Activated CD4-positive, alpha-beta T cell treated with anti-CD3 and anti-CD28 coated beads for 36 hours (primary cell): ENCODE measurements at places on chromosomes 5 and 9. TPM values are rescaled to one million over a fixed set of nuclear protein-coding genes. Genes with fewer than 3 reads are reported as not detected.

DNA sequence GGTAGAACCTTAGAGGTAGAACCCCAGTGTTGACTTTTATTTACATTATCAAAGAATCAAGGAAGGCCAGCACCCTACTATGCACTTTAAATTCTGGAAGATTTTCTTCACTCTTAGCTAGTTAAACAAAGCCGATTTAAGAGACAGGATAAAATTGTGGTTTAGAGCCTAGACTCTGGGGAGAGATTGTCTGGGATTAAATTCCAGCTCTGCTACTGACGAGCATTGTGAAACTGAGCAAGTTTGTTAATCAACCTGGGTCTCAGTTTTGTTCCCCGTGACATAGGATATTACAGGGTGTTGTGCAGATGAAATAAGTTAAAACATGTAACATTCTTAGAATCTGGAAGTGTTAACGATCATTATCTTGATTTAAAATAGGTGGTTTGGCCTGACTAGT is 83.5 kb downstream of the FEM1C start:
- peaks cover 24% of the 10 kb centered on the region for H3K27me3 ChIP-seq
- DNase-seq, result no peak
- H3K4me1 ChIP-seq, result no peaks in the 10 kb centered on the region
- H3K36me3 ChIP-seq, result no peaks in the 10 kb centered on the region
- no peak overlapping the region for H3K4me3 ChIP-seq

CCDC192 gene
- total RNA-seq, result not detected

DNA sequence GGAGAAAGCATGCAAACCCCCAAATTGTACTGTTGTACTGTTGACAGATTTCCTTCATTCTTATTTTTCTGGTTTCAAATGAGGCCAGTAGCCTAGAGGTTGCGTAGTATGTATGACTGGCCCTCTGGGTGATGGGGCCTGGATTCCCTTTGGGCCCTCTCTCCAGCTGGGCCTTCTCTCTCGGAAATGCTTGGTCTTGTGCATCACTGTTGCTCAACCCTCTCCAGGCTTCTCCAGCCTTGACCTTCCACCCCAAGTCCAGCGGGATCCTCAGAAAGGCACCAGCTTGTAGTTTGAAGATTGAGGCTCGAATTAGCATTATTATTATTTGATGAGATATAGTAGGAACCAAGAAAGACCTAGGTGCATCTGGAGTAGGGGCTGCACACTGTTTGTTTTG is 87.0 kb downstream of the ANGPTL2 start:
- H3K27me3 ChIP-seq, result no peaks in the 10 kb centered on the region
- no peak overlapping the region for H3K27ac ChIP-seq
- no peak for DNase-seq
- no peaks in the 10 kb centered on the region for H3K36me3 ChIP-seq
- H3K4me1 ChIP-seq, result no peaks in the 10 kb centered on the region

DNA sequence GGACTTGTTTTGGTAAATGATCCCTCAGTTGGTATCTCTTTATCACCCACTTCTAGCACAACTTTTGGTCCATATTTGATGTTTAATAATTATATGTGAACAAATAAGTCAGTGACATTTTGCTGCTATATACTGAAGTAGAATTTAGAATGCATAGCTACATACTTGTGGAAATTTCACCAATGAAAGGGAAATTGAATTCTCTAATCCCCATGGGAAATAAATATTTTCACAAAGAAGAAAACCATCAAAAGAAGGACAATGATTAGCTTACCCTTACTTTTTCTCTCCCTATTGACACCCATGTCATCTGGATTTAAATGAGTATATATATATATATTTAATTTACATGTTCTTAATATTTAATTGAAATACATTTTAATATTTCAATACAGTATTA is 94.3 kb upstream of the DAB2 start:
- no peak overlapping the region for H3K4me3 ChIP-seq
- peaks cover 10% of the 10 kb centered on the region for H3K27me3 ChIP-seq
- no peaks in the 10 kb centered on the region for H3K4me1 ChIP-seq

- peaks cover 44% of the 10 kb centered on the region for H3K27me3 ChIP-seq
- H3K4me1 ChIP-seq, result no peaks in the 10 kb centered on the region
- peak; percentile 42 for DNase-seq
- H3K4me3 ChIP-seq, result no peak overlapping the region
- H3K27ac ChIP-seq, result no peak overlapping the region
These were observed 91.5 kb upstream of the NFIL3 start for GRCh38 chr9:91515074-91515687.

GRCh38 chr9:3415906-3416305 is 109.9 kb downstream of the RFX3 start:
- DNase-seq, result no peak
- H3K27ac ChIP-seq, result no peak overlapping the region
- peaks cover 6% of the 10 kb centered on the region for H3K36me3 ChIP-seq

ESM1 gene
- total RNA-seq, result not detected

DNA sequence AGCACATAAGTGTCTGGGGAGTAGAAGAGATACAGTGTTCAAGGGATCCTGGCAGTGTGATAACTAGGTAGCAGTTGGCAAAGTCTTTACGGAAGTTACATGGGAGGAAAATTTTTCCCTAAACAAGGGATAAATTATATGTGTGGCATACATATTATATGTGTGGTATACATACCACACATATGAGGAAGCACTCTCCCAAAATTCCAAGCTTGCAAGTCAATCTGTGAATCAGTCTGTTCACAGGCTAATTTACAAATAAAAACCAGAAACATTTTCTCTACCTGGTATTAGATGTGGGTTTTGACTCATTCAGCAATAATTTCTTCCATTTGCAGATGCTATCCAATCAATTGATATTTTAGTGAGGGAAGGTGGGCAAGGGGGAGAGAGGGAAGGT is 110.0 kb downstream of the ISOC1 start:
- no peaks in the 10 kb centered on the region for H3K27me3 ChIP-seq
- peaks cover 3% of the 10 kb centered on the region for H3K36me3 ChIP-seq
- DNase-seq, result no peak
- H3K27ac ChIP-seq, result no peak overlapping the region
- no peaks in the 10 kb centered on the region for H3K4me1 ChIP-seq

- peaks cover 3% of the 10 kb centered on the region for H3K4me1 ChIP-seq
- no peak overlapping the region for H3K4me3 ChIP-seq
- H3K36me3 ChIP-seq, result no peaks in the 10 kb centered on the region
These were observed 6.5 kb downstream of the ADAMTS13 start for GRCh38 chr9:133428617-133429101.

DNA sequence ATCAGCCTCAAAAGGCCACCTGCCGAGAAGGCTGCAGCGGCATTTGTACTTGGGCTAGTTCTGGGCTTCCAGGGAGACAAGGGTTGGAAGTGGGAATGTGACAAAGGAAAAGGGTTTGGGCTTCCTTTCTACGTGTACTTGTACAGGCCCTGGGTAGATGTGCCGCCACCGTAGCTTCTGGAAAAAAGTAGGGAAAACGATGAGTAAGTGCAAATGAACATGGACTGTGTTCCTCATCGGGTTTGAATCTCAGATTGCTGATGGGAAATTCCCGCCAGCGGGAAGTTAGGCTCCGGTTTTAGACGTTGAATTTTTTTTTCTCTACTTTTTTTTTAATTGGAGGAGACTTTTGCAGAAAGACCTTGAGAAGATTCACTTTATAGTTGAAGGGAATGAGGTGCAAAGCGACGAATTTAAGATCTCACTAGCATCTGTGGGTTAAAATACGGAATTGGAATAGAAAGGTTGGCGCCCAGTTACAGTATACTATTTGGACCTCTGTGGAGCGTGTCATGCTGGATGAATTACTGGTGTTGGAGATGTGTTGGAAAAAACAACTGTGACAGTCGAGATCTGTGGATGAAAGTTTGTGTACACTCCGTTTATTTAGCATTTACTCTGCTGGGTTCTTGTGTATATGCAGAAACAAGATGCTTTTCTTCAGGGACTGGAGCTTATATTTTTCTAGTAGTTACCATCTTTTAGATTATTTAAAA is 1.2 kb downstream of the G3BP1 start:
- H3K27ac ChIP-seq, result peak overlapping the region; percentile 73
- no peak for DNase-seq
- H3K27me3 ChIP-seq, result no peaks in the 10 kb centered on the region

GRCh38 chr5:60779466-60779865 is 64.6 kb downstream of the ELOVL7 start:
- peaks cover 2% of the 10 kb centered on the region for H3K27me3 ChIP-seq
- H3K4me3 ChIP-seq, result no peak overlapping the region

- DNase-seq, result peak; percentile 18
- H3K27me3 ChIP-seq, result peaks cover 35% of the 10 kb centered on the region
- H3K4me3 ChIP-seq, result no peak overlapping the region
- H3K4me1 ChIP-seq, result peaks cover 7% of the 10 kb centered on the region
- H3K27ac ChIP-seq, result no peak overlapping the region
- no peaks in the 10 kb centered on the region for H3K36me3 ChIP-seq
These were observed 273.1 kb downstream of the ARHGEF28 start for GRCh38 chr5:73899055-73899454.

- no peaks in the 10 kb centered on the region for H3K27me3 ChIP-seq
- H3K27ac ChIP-seq, result no peak overlapping the region
- DNase-seq, result no peak
These were observed 400.7 kb downstream of the KIAA0825 start for GRCh38 chr5:94217745-94218144.

DNA sequence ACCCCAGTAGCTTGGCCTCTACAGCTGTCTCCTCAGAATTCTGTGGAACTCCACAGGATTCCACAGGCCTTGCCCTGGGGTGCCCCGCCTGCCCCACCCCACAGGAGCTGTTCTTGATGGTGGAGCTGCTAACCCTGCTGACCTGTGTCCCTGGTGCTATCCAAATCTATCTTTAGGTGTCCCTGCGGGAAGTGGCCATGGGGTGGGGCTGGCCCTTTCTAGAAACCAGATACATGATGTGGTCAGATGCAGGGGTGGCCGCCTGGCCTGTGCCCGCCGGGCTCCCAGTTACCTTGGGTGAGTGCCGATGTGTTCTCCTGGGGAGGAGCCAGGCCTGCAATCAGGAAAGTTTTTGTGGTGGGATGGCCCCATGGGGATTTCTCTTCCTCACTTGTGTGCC is 34.2 kb downstream of the WNK2 start:
- DNase-seq, result no peak
- H3K4me3 ChIP-seq, result no peak overlapping the region
- H3K4me1 ChIP-seq, result no peaks in the 10 kb centered on the region
- no peaks in the 10 kb centered on the region for H3K27me3 ChIP-seq

RANBP6 gene
- 18.2 TPM for total RNA-seq

GRCh38 chr5:83097689-83098231 is 20.4 kb downstream of the XRCC4 start:
- DNase-seq, result no peak
- peaks cover 5% of the 10 kb centered on the region for H3K4me1 ChIP-seq
- no peak overlapping the region for H3K4me3 ChIP-seq
- H3K27ac ChIP-seq, result no peak overlapping the region

PAEP gene
- not detected for total RNA-seq

DNA sequence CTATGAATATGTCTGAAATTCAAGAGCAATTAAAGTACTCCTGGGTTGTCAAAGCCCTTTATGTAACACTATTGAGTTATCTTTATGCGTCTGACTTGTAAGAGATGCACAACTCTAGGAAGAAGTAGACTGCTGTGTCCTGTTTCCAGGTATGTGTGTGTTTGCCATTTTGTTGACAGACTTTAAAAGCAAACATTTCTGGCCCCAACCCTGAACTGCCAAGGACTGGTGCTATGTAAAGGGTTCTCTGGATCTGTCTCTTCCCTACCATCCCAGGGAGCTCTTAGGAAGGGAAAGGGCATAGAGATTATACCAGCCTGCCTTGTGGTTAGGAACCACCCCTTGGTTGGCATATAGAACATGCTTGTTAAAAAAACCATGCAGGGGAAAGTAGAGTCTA is 12.1 kb downstream of the SLC22A5 start:
- no peak overlapping the region for H3K4me3 ChIP-seq
- DNase-seq, result no peak
- H3K36me3 ChIP-seq, result no peaks in the 10 kb centered on the region
- no peak overlapping the region for H3K27ac ChIP-seq
- H3K27me3 ChIP-seq, result no peaks in the 10 kb centered on the region

DNA sequence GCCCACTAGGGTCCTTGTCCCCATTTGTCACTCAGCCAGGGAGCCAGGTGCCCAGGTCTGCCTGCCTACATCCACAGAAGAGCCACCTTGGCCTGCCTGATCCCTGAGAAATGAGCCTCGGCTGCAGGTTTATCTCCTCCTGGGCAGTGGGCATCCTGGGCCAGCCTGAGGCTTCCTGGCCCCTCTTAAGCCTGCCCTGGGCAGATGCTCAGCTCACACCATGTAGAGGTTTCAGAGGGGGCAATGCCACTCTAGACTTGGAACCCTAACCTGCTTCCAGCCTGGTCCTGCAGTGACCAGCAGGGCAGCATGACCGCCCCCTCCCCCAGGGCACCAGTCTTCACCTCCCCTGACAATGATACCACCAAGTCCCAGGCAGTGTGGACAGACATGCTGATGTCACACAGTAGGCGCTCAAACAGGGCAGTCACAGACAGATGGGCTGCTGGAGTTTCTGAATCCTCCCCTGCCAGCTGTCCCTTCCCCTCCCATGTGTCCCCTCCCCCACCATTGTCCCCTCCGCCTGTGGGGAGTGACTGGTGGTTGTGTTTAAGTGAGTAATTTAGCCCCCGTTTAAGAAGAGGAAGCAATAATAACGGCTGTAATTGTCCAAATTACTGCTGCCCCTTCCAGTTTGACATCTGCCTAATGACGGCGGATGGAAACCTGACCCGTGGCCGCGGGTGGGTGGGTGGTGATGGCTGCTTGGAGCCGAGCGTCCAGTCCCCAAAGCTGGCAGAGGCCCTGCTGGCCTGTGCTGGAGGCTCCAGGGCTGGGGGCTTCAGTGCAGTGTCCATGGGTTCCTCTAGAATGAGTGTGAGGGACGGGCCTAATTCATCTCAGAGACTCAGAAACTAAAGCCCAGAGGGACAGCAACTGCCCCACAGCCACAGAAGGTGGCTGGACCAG is 147.7 kb downstream of the BARX1 start:
- H3K27ac ChIP-seq, result no peak overlapping the region
- H3K36me3 ChIP-seq, result no peaks in the 10 kb centered on the region
- H3K4me3 ChIP-seq, result no peak overlapping the region

DNA sequence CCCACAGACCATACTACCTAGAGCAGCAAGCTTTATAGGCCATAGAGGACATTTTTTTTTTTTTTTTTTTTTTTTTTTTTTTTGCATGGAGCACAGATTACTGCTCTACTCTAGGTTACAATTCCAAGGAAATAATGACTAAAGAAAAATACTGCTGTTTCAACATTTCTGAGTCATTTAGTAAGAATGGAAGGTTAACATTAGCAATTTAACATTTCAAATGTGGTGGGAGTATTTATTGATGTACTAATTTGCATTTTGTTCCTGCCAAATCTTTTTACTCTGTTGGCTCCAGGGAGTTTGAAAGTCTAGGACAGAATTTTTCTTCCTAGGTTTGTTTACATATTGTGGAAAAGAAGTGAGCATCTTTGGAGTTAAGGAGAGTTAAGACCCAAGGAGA is 142.1 kb upstream of the CCDC152 start:
- no peak for DNase-seq
- H3K4me3 ChIP-seq, result no peak overlapping the region
- H3K36me3 ChIP-seq, result no peaks in the 10 kb centered on the region
- H3K4me1 ChIP-seq, result no peaks in the 10 kb centered on the region
- H3K27me3 ChIP-seq, result peaks cover 21% of the 10 kb centered on the region
- no peak overlapping the region for H3K27ac ChIP-seq

GRCh38 chr5:134521841-134522240 is 3.6 kb upstream of the JADE2 start:
- no peak for DNase-seq
- no peak overlapping the region for H3K27ac ChIP-seq
- peaks cover 2% of the 10 kb centered on the region for H3K27me3 ChIP-seq
- H3K4me3 ChIP-seq, result no peak overlapping the region
- H3K4me1 ChIP-seq, result peaks cover 12% of the 10 kb centered on the region
- H3K36me3 ChIP-seq, result peaks cover 2% of the 10 kb centered on the region
